ENCODE measurements at places on chromosomes 6 and 20.

GRCh38 chr6:49257549-49257948, 205.5 kb downstream of the MMUT start:
- no peak for DNase-seq

DNA sequence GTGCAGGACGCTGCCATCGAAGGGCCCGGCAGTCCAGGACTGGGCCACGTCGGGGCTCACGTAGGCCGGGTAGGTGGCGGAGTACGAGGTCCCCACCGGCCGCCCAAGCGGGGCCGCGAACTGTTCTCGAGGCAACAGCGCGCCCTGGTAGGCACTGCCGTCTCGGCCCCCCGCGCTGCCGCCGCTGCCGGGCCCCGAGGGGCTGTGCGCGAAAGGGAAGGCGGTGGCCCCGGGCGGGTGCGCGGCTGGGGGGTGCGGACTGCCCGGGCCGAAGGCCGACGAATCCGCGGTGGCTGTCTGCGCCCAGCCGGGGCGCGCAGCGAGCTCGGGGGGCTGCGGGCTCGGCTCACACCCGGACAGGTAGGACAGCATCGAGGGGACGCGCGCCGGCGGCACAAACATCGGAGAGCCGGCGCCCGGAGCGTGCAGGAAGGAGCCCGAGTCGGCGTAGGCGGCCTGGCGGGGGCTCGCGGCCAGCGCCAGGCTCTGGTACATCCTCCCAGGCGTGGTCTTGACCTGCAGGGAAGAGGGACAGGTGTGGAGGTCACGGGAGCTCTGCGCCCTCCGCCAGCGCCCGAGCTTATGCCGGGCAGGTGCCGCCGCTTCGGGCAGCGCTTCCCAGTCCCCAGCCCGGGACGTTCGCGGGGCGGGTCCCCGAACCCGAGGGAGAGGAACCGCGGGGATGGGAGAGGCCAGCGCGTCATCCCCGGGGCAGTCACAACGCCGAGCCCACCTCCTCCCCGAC, 596 bp downstream of the GATA5 start:
- DNase-seq: no peak

DNA sequence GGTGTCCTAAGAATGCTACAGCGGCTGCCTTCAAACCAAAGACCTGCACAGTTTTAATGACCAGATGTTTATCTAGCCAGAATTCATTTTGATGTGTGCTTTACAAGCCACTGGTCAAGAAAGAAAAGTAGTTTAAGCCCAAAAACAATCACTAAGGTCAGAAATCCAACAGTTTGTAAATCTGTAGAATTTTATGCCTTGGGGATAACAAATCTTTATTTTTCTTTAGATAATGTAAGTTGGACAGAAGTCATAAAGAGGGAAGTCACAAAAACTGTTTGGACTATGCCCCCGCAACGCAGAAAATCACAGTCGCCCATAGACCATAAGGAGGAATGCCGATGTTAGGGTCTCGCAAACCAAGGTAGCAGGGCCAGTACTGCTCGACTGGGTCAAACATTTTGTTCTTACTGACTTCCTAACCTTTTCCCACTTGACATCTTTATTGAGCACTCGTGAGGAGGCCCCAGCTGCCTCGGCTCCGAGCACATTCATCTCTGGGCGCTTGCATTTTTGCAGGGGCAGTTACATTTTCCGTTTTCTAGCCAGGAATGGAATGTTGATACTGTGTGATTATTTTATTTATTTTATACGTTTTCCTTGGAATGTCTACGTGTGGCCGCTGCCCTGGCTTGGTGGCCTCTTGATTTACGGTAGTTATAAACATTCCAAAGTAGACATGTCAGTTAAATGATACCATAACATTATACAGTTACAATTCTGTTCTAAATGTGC, 56.7 kb upstream of the APCDD1L start:
- no peak for DNase-seq

GRCh38 chr6:14881398-14881797, 364.5 kb upstream of the JARID2 start:
- no peak for DNase-seq

GRCh38 chr20:40160097-40160550, 528.9 kb downstream of the MAFB start:
- no peak for DNase-seq

DNA sequence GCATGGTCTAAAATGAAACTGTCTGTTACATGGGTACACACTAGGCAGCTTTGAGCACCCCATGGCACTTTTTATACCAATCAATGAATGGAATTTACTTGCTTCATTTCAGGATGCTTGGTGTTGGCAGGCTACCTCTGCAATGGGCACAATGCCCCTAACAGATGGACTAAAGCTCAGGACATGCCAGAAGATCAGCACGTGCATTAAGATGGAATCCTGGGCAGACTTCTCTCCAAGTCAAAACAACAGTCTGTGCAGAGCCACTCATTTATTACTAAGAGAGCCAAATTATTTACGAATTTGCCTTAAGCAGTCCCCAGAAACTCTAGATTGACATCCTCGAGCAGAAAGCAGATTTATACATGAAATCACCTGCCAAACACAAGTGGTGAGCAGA, 55.8 kb upstream of the SCML4 start:
- no peak for DNase-seq

- DNase-seq: no peak
Measured at GRCh38 chr20:41223112-41223511, 85.8 kb downstream of the PLCG1 start.

GRCh38 chr6:26599134-26599533, 2.4 kb downstream of the ABT1 start:
- DNase-seq: no peak

DNA sequence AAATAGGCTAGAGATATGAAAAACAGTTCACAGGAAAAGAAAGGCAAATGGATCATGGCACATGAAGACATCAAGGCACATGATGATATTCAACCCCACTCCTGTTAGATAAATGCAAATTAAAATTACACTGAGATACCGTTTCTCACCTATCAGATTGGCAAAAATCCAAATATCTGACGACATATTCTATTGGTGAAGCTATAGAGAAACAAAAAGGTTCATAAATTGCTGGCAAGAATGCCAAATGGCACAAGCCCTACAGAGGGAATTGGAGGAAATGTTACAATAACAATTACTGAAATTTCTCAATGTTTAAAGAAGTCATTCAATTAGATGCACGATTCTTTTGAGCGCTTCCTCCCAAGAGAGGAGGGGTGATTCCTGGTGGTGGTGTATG, 45.3 kb upstream of the DSN1 start:
- no peak for DNase-seq

DNA sequence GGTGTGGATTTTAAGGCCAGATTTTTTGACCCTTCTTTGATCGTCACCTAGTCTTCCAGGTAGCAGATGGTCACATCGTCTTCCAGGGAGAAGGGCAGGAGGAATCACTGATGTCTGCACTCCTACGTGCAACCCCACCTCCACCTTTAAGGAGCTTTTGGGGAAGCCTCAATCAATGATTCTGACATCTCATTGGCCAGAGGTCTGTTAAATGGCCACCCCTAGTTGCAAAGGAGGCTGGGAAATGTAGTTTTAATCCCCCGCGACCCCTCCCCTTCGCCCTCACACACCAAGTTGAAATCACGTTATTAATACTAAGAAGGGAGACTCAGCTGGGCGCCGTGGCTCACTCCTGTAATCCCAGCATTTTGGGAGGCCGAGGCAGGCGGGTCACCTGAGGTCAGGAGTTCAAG, 151.4 kb downstream of the BCAS1 start:
- DNase-seq: no peak

- DNase-seq: no peak
Measured at GRCh38 chr6:108068618-108069017, 5.9 kb downstream of the OSTM1 start.

DNA sequence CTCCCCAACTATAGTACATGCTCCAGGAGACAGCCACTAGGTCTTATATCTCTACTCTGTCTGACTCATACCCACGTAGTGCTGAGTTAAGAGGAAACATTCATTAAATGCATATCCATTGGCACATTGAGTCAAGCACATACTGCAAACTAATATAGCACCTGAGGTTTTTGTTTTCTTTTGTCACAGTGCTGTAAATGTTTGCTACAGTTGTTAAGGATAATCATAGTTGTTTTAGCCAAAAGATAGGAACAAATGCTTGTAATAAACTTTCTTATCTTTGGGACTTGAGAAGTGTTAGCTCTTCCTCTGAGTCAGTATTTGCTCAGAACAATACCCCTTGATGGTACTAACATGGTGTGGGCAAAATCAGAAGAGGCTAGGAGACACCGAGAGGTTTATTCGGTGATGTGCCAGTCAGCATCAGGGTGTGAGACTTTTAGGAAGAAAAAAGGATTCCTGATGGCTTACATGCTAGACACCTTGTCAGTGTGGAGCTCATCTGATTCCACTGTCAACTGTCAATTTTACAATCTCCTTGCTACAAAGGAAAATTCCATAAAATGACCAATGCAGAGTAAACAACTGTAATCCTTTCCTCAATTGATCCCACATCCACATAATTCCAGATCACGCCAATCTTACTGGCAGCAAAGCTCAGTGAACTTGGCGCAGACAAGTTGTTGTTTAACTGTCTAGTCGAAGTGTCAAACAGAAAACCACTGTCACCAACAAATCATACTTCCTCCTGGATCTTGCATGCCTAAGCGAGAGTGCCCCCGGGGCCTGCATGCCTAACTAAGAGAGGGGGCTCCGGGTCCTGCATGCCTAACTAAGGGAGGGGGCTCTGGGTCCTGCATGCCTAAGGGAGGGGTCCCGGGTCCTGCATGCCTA, 36.1 kb downstream of the ELOVL2 start:
- DNase-seq: no peak

DNA sequence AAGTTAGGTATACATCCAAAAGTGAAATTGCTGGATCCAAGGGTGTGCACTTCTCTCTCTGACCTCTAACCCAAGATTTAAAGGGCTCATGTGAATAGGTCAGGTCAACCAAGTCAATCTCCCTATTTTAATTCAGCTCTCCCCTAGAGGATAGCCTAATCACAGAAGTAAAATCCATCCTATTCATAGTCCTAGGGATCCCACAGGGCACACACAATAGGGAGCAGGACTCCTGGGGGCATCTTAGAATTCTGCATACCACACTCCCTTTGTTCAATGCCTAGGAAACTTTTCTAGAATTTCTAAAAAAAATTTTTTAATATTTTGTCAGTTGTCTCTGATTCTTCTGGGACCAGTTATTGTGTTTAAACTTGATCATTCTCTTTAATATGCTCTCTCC, 35.1 kb downstream of the CST9L start:
- no peak for DNase-seq

- no peak for DNase-seq
Measured at GRCh38 chr20:58688840-58689239, 3.8 kb upstream of the NPEPL1 start.

DNA sequence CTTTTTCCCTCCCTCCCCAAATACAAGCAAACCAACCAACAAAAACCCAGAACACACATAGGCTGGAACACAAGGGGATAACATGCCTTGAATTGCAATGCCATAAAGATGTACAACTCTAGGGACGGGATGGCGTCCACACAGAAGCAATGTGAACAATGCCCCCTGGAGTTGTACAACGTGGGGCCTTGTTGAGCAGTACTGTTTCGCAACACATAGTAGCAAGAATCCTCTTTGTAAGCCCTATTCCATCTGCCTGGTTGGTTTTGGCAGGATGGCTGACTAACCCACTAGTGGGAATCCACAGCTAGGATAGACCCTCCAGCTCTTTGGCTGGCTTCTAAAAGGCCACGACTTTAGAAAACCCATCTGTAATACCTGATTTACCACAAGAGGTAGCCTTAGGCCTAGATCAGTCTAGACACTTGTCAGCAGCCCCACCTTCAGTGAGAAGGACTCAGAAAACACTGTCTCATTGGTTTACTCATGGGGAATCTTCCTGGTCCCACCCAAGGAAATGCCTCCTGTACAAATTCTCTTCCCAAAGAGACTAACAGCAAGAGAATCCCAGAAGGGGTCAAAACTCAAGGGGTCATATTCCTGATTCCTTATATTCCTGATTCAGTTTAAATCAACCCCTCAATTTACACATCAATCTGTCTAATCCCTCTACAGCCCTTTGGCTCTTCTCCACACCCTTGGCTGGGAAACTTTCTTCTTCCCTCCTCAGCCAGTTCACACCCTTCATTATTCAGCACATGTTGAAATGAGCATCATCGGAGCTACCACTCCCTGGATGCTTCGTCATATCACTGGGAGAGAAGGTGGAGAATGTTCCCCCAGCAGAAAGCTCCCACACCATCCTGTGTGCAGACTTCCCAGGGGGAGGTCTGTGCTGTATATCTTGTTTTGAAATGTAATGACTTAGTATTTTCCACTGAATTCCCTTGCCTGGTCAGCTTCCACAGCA, 622.4 kb upstream of the FLRT3 start:
- DNase-seq: no peak

DNA sequence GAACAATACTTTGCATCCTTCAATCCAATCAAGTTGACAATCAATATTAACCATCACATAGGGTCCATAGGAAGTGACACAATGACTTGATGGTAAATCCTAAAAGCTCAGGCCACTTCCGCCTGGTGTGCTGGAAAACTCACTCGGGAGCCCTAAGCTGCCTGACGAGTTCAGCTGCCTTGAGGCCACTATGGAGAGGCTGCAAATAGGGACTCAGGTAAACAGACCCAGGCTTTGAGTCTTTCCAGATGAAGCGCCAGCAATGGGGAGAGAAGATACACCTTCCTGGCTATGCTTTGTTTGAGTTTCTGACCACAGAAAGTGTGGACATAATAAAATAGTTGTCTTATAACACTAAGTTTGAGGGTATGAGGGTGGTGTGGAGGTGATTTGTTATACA, 112.6 kb downstream of the GPR63 start:
- DNase-seq: no peak

GRCh38 chr6:125869427-125869826, 78.7 kb downstream of the NCOA7 start:
- no peak for DNase-seq

GRCh38 chr6:130365166-130366106, at the start of gene TMEM200A:
TMEM200A (plus strand) TSS chr6:130366017; CDS start chr6:130440423, 74,406 bp downstream.
- DNase-seq: no peak

GRCh38 chr20:39480276-39481043, 518.3 kb downstream of the DHX35 start:
- DNase-seq: no peak

GRCh38 chr20:62382306-62383198, 4.4 kb upstream of the RPS21 start:
- peak; percentile 53 for DNase-seq

DNA sequence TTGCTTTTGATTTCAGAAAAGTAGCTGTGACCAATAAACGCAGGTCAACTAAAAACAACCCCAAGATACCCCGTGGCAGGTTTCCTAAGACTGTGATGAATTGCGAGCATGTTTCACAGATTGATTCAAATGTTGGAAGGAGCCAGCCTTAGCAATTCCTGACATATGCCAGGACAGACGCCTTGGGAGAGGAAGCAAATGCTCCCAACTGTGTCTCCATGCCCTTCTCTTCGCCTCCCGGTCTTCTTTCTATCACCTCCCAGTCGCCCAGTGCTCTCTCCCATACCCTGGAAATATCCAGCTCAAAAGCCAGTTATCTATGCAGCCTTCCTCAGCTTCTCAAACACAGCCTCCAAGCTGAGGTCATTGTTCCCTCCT, 32.0 kb downstream of the KIAA0319 start:
- no peak for DNase-seq

GRCh38 chr20:6348908-6349307, 226.1 kb upstream of the FERMT1 start:
- no peak for DNase-seq

GRCh38 chr6:91667596-91667995, 1080.7 kb upstream of the MAP3K7 start:
- no peak for DNase-seq

- DNase-seq: no peak
Measured at GRCh38 chr6:35382015-35382414, 39.7 kb downstream of the PPARD start.
